Psoas muscle (tissue), 8 donors: ENCODE measurements at places on chromosomes 7 and 10. TPM values are rescaled to one million over a fixed set of nuclear protein-coding genes. Genes with fewer than 3 reads are reported as not detected.

DNA sequence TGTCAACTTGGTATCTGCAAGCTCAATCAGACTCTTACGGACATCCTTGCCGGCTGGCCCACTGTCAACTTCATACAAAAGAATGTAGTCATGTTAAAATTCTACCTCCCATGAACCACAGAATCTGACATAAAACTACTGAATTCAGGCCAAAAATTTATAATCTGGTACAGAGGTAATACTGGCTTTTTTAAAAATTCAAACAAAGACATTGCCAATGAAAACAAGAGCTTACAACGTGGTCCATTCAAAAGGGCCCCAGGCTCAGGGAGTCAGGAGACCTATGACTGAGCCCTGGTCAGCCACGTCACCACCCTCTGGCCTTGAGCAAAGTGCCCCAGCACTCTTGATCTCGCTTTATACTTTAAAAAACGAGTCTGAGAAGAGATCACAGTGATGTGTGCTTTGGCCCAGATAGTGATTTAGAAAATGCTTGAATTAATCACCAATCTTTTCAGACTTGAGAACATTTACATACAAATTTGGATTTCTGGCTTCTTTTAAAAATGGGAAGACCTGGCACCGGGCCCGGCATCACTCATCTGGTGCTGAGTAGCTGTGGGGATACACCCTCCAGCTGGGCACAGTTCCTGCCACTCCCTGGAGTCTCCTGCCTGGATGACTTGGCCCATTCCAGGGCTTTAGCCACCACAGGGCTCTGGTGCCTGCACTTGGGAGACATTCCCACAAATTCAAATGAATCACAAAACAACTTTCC, 94.1 kb downstream of the PIP4K2A start:
- peak; percentile 72 for DNase-seq

GRCh38 chr10:72883861-72884260, 9.7 kb upstream of the OIT3 start:
- DNase-seq: no peak

DNA sequence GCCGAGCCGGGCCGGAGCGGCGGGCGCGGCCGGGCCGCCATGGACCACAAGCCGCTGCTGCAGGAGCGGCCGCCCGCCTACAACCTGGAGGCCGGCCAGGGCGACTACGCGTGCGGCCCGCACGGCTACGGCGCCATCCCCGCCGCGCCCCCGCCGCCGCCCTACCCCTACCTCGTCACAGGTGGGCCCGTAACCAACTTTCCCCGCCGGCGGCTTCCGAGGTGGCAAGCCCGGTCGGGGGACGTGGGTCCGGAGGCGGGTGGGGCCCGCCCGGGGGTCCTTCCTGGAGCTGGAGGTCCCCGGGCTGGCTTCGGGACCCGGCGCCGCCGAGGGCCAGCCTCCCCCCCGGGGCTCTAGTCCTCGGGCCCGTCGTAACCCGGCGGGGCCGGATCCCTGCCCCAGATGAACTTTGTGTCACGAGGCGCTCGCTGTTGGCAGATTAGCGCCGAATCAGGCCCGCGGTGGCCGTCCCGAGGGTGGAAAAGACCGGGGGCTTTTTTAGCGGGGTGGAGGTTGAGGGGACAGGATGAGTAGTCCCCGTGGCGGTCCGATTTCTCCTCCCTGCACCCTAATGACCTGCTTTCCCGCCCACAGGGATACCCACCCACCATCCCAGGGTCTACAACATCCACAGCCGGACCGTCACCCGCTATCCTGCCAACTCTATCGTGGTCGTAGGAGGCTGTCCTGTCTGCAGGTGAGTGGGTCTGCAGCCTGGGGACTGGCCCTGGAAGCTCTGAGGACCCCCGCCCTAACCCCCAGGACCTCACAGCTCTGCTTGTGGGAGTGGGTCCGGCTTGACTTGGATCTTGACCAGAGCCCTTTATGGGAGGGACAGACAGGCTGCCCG, 496 bp downstream of the BRI3 start:
- peak; percentile 62 for DNase-seq

DNA sequence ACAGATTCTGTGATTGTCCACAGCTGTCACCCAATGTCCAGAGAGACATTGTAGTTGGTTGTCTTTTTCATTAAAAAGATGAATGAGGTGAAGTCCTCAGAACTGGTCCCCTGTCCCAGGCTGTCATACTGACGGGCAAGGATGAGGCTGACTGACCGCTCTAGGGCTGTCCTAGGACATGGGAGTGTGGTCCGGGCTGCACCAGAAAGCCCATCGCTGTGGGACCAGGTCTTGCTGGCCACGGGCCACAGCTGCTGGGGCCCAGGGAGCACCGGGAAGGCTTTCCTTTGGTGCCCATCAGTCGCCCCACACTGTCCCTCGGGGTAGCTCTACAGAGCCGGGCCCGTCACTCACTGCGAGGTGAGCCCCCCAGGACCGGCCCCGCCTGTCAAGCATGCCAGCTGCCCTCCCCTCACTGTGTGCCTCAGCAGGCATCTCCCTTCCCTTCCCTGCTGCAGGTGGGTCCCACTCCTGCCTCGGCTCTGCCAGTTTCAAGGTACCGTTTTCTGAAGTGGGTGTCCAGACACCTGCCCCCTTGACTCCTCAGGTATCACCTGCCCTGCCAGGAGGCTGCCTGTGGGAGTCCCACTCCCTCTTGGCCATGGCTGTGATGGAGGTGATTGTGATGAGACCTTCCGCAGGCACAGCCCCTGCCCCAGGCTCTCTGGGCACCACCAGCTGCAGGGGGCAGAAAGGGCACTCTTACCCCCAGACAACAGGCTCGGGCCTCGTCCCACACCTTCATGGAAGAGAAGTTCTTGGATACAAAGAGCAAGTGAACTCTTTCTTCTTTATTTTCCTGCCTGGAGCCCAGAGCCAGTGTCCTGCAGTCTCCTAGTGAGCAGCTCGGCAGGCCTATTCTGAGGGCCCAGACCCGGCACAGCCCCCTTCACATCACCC, 21.7 kb downstream of the LRRC27 start:
- DNase-seq: no peak

DNA sequence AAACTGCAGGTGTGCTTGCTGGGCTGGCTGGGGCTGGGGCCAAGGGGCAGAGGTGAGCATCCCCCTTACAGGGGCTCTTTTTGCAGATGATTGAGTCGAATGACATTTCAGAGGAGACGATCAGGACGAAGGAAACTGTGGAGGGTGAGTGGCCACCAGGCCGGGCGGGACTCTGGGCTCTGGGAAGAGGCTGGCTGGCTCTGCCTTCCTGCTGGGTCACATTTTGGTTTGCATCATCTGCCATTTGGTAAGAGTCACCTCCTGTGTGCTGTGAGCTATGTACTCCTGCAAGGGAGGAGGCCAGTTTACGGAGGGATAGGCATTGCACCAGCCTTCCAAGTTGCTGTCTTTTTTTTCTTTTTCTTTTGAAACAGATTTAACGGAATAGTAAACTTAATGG, 73.0 kb upstream of the GTF2IRD1 start:
- no peak for DNase-seq

- no peak for DNase-seq
Observed at GRCh38 chr10:36840788-36841187, 284.6 kb upstream of the ANKRD30A start.

- DNase-seq: no peak
Observed at GRCh38 chr10:23325132-23325531, 19.5 kb downstream of the C10orf67 start.

DNA sequence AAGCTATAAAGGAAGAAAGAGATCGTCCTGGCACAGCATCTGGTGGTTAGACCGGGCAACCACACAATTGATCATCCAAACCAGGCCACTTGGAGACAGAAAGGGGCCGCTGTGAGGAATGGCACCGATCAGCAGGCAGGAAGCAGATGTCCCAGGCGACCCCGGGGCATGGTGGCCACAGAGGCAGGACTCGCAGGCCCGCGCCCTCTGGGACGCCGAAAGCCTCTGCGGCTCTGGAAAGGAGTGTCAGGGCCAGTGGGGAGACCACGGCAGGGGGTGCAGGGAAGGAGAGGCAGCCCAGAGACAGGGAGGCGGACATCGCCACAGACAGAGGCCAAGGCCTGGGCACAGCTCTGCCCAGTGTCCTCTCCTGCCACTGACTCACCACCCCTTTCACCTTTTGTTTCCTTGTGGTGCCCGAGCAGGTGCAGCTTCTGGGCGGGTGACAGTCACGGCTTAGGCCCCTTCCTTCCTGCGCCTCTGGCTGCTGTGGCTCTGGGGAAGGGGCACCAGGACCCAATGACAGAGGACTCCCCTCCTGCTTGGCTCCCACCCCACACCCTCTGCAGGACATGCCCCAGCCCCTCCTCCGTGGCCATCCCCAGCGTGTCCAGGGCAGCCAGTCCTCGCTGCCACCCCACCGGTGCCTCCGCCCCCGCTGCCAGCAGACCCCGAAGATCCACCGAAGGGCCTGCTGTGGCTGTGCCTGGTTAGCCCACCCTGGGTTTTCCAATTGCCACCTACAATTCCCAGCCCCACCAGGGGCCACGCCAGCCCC, 10.9 kb downstream of the STK32C start:
- DNase-seq: no peak

Gene ATG9B
- not detected for total RNA-seq

Gene OGDH
- total RNA-seq: 252 TPM

Gene SLC26A3
- 0.29 TPM for total RNA-seq

Gene GBX1
- not detected for total RNA-seq

Gene LAMTOR4
- total RNA-seq: 74.6 TPM

Gene FLNC
- total RNA-seq: 4,146 TPM

Gene DPCD
- total RNA-seq: 6.6 TPM
